ENCODE measurements at places on chromosomes 13 and 19.
A peak's percentile ranks its signal among the peaks of the same experiment; 100 is the strongest.

GRCh38 chr13:31081316-31081715, 80.4 kb downstream of the HSPH1 start:
- no peak for DNase-seq

DNA sequence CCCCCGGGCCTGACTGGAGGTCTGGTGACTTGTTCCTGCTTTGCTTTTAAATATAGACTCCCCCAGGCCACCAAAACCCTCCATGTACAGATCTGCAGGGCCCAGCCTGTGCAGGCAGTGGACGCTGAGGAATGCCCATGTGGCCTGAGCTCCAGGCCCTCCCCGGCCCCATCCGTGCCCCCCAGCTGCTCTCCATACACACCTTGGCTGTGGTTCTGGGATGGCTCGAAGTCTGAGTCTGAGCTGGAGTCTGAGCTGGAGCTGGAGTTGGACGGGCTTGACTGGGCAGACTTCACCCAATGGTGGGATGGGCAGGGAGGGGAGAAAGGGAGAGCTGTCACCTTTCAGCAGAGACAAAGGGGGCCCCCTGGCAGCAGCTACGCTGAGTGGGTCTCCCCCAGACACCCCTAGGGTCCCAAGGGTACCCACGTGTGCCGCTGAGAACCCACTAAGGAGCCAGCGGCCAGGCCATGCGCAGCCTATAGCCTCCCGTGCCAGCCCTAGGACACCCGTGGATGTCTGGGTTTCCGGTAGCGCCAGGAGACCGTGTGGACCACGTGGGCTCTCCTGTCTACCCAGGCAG, 61.9 kb downstream of the MLLT1 start:
- DNase-seq = no peak

DNA sequence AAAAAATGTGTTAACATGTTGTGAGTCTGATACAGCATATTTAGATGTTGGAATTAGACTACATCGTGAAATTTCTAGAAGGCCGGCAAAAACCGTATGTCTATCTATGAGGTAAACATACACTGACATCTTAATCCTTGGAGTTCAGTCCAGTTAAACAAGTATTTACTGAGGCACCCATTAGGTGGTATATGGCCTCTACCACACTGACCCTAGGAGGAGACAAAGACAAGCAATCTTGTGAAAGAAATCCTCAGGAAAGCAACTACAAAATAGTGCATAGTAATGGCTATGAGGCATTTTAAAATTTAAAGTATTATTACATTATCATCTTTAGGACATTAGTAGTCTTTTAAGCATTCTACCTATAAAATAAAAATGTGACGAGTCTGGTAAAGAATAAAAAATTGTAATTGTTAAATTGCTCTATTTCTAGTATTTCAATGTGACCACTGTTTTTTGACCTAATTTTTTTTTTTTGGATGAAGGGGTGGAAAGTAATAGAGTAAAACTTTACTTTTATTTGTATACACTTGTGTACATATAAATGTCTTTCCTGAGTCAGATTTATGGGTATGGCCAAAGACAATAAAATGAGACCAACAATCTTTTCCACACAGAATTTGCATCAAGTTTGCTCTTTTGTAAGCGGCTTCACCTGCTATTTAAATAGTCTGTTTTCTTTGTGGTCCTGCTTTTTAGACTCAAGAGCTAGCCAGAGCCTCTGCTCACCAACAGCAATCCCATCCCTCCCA, 50.5 kb downstream of the KATNAL1 start:
- DNase-seq = no peak

- no peak for DNase-seq
These were observed 9.2 kb upstream of the WASF3 start for GRCh38 chr13:26548205-26548765.

DNA sequence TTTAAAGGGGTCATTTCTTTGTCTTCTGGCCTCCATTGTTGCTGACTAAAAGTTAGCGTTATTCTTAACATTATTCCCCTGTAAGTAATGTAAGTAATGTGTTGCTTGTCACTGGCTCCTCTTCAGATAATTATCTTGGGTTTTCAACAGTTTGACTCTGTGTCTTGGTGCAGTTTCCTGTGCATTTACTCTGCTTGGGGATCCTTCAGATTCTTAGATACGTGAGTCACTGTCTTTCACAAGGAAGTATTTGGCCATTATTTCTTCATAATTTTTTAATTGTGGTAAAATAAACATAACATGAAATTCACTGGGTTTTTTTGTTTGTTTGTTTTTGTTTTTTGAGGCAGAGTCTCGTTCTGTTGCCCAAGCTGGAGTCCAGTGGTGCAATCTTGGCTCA, 13.5 kb upstream of the OR7D2 start:
- no peak for DNase-seq

GRCh38 chr13:89828506-89828905, 1519.0 kb upstream of the MIR17HG start:
- DNase-seq = no peak

GRCh38 chr13:109985871-109986450, 199.6 kb upstream of the IRS2 start:
- DNase-seq = no peak

DNA sequence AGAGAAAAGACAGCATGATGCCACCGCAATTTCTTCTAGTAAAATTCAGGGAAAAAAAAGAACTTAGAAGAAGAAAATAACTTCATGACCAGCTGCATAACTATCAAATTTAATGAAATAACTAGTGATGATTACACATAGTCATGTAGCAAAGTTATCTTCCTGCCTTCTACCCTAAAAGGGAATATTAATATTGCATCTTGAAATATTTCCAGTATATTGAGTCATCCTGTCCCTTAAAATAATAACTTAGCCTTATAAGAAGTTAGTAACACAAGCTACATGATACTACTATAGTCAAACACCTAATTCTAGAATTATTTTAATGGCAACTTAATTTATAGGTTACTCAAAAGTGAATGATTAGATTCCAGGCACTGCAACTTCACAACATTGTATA, 289.2 kb downstream of the KLF12 start:
- no peak for DNase-seq

GRCh38 chr13:18959996-18960395, 221.6 kb downstream of the TUBA3C start:
- no peak for DNase-seq

DNA sequence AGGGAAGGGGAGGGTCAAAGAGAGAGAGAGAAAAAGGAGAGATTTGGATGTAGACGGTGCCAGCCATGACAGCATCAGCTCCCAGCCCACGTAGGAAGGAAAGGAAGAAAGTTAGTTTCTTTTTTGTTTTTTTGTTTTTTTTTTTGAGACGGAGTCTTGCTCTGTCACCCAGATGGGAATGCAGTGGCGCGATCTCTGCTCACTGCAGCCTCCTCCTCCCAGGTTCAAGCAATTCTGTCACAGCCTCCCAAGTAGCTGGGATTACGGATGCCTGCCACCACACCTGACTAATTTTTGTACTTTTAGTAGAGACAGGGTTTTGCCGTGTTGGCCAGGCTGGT, 27.6 kb downstream of the ELL start:
- no peak for DNase-seq

DNA sequence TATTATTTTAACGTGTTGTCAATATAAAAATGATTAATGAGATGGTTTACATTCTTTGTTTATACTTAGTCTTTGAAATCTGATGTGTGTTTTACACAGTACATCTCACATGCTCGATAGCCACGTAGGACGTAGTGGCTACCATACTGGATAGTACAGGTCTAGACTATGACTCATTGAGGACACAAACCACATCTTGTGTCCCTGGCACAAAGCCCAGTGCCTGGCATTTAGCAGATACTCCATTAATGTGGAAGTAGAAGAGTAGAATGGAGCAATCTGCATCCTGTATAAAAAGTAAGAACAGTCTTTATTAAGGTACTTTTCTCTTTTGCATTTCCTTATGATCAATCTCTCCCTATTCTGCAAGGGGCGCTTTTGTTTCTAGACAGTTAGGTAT, 49.0 kb upstream of the FRY start:
- DNase-seq = no peak

GRCh38 chr19:1490311-1491113, at the start of gene PCSK4:
Gene PCSK4, minus strand, starts transcription at chr19:1490350. Its CDS starts 4 bp downstream, at chr19:1490346.
- peak; percentile 97 for DNase-seq

- DNase-seq = no peak
These were observed 100.4 kb downstream of the SLC10A2 start for GRCh38 chr13:102965802-102966201.

DNA sequence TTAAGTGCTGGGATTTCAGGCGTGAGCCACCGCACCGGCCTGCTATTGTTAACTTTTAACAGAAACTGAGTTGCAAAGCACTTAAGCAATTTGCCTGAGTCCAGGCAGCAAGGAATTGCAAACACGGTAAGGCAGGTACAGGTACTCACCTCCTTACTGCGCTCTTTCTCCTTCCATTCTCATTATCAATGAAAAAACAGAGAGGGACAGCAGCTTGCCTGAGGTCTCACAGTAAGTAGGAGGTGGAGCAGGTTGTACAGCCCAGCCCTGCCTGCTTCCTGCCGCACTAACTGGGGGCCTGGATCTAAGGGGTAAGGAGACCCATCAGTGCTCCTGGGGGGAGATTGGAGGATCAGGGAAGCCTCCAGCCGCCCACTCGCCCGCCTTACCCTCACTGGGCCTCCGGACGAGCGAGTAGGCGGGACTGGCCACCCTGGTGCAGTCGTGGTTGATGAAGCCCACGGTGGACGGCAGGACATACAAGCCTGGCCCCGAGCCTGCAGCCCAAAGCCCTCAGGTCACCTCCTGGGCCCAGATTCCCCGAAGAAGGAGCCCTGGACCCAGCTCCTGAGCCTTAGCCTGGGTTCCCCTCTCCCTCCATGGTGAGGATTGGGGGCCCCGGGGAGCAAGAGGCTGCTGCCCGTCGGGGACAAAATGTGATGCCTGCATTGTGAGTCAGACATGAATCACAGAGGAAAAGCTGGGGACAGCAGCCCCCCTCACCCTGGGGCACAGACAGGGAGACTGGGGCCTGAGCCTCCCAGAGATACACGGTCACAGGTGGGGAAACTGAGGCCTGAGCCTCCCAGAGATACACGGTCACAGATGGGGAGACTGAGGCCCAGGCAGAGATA, 11.4 kb upstream of the SHC2 start:
- DNase-seq = no peak

DNA sequence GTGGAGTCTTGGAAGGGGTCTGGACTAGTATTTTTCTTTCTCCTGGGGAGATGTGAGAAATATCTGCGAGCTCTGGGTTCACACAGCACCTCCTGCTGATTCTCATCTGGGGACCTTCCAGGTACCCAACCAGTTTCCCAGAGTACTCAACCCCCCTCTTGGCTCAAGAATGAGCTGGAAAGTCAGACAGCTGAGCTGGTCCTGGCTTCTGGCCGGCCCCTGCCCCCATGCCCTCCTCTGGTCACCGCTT, 2.2 kb upstream of the PDE4A start:
- DNase-seq = no peak

- DNase-seq = no peak
These were observed 7.2 kb upstream of the RHPN2 start for GRCh38 chr19:33071887-33072286.

GRCh38 chr19:13150931-13151604, 857 bp downstream of the IER2 start:
- DNase-seq = no peak

DNA sequence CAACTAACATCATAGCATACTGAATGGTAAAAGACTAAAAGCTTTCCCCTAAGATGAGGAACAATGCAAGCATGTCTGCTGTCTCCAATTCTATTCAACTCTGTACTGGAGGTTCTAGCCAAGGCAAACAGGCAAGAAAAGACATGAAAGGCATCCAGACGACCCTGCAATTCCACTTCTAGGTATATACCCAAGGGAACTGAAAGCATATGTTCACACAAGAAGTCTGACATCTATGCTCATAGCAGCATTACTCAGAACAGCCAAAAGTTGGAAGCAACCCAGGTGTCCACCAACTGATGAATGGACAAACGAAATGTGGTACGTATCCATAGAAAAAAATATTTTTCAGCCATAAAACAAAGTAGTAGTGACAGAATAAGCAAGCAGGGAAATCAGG, 39.1 kb downstream of the PEPD start:
- no peak for DNase-seq

- no peak for DNase-seq
These were observed 49.1 kb downstream of the NFIX start for GRCh38 chr19:13044231-13044836.

DNA sequence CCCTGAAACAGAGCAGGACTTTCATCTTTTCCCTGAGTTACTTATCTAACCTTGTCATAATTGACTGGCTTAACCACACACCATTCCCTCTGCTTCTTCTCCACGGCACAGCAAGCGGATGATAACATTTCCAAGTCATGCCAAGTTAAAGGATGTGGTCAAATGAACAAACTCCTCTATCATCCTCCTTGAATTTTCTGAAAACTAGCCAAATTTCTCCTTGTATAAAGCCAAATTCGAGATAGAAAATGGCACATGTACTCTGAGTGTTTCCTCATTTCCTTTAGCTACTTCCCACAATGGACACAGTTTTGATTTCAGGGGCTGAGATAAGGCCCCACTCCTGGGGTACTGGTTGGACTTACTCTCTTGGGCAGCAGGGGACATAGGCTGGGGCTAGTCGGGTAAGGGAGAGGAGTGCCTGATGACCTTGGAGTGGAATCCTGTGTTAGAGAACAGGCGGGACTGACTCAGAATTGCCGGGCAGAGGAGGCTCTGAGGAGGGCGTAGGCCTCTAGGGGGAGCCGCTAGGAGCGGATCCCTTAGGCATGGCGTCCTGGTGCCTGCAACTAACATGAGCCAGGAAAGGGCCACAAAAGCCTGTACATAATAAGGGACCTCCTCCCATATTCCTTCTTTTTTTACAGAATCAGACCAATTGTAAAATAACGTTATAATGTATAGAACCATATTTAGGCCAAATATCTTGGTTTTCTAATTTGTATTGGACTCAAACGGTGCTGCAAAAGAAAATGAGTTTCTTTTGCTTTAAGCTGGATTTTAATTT, 20.3 kb upstream of the TMTC4 start:
- DNase-seq = no peak

DNA sequence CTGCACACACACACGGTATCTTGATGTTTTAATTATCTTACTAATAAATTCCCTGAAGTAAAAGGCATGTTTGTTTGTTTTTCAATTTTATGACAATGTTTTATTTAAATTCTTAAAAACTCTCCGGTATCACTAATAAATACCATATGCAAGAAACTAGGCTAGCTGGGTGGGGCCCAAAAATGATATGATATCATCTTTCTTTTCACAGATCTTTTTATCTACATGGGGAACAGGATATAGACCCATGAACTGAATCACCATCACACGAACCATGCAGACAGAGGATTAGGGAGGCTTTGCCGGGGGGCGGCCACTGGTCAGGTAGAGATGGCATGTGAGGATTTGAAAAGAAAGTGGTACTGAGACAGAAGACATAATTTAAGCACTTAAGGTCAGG, 266.4 kb downstream of the ENOX1 start:
- no peak for DNase-seq

DNA sequence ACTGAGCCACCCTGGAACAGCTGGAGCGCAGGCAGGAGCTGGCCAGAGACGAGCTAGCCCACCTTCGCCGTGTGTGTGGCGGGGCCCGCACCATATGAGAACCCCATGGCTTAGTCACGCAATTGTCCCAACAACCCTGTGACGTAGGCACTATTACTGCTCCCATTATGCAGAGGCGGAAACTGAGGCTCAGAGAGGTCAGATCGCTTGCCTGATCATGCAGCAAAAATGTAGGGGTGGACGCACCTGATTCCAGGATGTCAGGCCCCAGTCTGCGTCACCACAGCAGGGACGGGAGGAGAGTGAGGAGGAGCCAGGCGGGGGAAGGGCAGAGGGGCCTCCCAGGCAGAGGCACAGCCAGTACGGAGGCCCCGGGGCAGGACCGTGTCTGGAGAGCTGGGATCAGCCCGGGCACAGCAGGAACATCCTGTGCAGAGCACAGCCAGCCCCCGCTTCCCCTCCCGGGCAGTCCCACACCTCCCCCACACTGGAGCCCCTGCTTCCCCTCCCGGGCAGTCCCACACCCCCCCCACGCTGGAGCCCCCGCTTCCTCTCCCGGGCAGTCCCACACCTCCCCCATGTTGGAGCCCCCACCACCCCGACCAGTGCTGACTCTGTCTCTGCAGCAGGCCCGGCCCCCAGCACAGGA, 16.7 kb downstream of the PIP5K1C start:
- DNase-seq = no peak

All from stimulated activated CD4-positive, alpha-beta T cell treated with anti-CD3 and anti-CD28 coated beads, Interleukin-12 subunit alpha, Interleukin-12 subunit beta, amount 100 ng/mL, for 24 hours (primary cell).